ENCODE measurements at places on chromosomes 5 and 9. TPM values are rescaled to one million over a fixed set of nuclear protein-coding genes. Genes with fewer than 3 reads are reported as not detected.

GRCh38 chr9:114367772-114368569 is 19.8 kb downstream of the AKNA start:
- DNase-seq = no peak

- no peak for DNase-seq
Measured at GRCh38 chr9:79613145-79613544, 41.4 kb downstream of the TLE4 start.

DNA sequence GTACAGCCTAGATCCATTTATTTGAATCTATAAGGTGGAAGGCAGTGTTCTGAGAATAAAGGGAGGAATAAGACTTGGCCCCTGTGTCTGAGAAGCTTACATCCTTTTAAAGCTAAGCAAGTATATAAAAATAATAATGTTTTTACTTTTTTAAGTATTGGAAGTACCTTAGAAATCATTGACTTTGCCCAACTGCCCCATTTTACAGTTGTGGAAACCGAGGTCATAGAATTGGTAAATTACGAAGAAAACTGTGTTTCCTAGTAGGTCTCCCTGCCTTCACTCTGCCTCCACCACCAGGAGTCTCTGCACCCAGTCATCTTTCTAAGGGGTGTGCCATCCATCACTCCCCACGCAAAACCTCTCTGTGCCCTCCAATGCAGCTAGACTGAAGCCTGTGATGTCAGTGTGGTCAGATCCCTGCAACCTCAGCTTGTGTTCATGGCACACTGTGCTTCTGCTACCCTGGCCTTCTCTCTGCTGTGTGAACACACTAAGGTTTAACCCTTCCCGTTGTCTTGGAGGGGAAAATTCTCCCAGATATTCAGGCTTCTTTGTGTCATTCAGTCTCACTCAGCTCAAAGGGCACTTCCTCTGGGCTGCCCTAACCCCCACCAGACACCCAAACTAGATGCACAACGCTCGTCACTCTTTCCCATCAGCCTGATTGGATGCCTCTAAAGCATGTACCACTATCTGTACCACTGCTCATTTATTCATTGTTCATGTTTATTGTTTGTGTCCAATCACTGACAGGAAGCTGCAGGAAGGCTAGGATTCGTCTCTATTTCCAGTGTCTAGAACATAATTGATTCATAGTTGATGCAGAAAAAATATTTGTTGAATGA is 18.2 kb downstream of the ADRB2 start:
- no peak for DNase-seq

DNA sequence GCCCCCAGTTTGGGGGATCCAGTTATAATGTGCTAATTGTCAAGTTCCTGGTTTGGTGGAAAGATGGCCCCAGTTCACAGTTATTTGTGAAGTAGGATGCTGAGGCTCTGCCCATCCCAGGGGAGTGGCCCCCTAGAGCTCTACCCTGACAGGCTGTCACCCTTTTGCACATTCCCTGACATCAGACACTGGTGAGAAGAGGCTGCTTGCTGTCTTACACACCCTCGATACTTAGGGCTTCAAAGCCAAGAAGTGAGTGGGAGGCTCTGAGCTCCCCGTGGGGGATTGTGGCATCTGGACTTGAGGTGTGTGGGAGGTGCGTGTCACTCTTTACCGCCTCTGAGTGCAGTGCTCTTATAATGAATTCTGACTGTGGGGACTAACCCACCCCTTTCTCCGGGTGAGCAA is 168.5 kb downstream of the DOCK2 start:
- DNase-seq = no peak

DNA sequence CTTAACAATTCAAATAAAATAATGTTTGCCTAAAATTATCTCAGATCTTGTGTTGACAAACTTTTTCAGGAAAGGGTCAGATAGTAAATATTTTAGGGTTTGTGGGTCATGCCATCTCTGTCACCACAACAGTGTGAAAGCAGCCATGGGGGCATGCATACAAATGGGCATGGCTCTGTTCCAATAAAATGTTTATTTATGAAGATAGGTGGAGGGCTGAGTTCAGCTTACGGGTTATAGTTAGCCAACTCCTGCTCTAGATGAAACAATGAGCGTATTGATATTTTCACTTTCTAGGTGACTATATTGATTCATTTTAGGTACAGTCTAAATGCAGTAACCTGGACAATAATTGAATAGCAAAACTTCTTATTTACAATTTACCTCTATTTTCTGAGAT is 533.8 kb upstream of the CLINT1 start:
- no peak for DNase-seq

DNA sequence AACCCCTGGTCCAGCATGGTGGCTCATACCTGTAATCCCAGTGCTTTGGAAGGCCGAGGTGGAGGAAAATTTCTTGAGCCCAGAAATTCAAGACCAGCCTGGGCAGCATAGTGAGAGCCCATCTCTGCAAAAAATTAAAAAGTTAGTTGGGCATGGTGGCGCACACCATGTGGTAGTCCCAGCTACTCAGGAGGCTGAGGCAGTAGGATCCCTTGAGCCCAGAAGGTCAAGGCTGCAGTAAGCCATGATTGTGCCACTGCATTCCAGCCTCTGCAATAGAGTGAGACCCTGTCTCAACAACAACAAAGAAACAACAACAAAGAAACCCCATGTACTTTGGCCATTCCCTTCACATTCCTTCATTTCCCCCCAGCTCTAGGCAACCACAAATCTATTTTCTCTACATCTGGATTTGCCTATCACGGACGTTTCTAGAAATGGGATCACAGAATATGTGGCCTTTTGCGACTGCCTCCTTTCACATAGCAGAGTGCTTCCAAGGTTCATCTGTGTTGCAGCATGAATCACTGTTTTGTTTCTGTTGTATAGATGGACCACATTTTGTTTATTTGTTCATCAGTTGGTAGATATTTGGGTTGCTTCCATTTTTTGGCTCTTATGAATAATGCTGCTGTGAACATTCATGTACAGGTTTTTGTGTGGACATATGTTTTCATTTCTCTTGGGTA is 17.9 kb downstream of the MIGA2 start:
- DNase-seq = no peak

DNA sequence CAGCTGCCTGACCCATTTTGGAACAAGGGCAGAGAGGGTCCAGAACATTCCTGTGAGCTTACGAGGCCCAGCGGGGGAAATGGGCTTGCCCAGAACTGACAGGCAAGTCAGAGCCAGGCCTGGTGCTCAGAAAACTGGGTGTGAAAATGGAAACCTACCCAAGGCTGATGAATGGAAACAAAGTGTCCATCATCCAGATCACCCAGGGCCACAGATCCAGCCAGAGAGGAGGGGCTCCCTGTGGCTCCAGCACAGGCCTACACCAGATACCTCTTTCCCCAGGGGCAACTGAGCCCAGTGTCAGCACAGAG is 3.1 kb downstream of the CLTB start:
- DNase-seq = no peak

DNA sequence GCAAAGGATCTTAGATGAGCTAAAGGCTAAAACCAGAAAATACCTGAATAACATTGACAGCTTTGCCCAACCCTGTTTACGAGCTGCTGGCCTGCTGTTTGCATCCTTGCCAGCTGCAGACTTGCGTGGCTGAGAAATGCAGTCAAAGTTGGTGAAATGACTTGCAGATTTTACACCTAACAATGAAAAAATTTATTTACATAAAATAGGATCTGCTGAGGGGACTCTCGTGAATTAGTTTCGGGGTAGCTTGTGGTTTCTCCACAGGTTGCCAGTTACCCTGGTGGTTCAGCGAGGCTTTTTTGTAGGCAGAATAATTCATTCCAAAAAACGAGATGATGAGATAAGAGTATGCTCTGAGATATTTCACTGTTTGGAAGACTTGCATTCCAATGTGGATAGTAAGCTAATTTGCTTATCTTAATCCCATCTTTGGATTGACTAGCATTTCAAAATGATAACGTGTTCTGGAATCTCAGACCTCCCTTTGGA is 65.7 kb upstream of the FANCC start:
- no peak for DNase-seq

GRCh38 chr9:129653823-129654553 is 11.5 kb upstream of the PRRX2 start:
- peak; percentile 9 for DNase-seq

- DNase-seq = no peak
Measured at GRCh38 chr5:150590979-150591695, 49.3 kb upstream of the SYNPO start.

Gene AGXT2
- not detected for total RNA-seq

Gene PCSK5
- total RNA-seq = 57.4 TPM

Gene PRRX2
- 0.45 TPM for total RNA-seq

Gene PCDHAC2
- 1.1 TPM for total RNA-seq

All from renal cortical epithelial cell (primary cell).